ENCODE measurements at places on chromosomes 1 and 21. TPM values are rescaled to one million over a fixed set of nuclear protein-coding genes. Genes with fewer than 3 reads are reported as not detected.
A peak's percentile ranks its signal among the peaks of the same experiment; 100 is the strongest.

- H3K4me3 ChIP-seq = no peak overlapping the region
- no peak overlapping the region for H3K27ac ChIP-seq
- H3K4me1 ChIP-seq = no peaks in the 10 kb centered on the region
Observed at GRCh38 chr1:245825128-245825901, 670.5 kb downstream of the KIF26B start.

- peak overlapping the region; percentile 8 for H3K4me3 ChIP-seq
- no peaks in the 10 kb centered on the region for H3K27me3 ChIP-seq
- peaks cover 34% of the 10 kb centered on the region for H3K4me1 ChIP-seq
- peaks cover 5% of the 10 kb centered on the region for H3K36me3 ChIP-seq
Observed at GRCh38 chr1:19391596-19391981, 79.5 kb downstream of the SLC66A1 start.

- no peak for DNase-seq
- H3K4me1 ChIP-seq = peaks cover 8% of the 10 kb centered on the region
- no peaks in the 10 kb centered on the region for H3K36me3 ChIP-seq
- H3K27ac ChIP-seq = no peak overlapping the region
- no peaks in the 10 kb centered on the region for H3K27me3 ChIP-seq
- H3K4me3 ChIP-seq = no peak overlapping the region
Observed at GRCh38 chr1:160048335-160048734, 16.5 kb upstream of the PIGM start.

- no peak within 1 kb of the TSS for H3K27ac ChIP-seq
- peaks cover 18% of the 10 kb centered on the region for H3K36me3 ChIP-seq
- H3K4me1 ChIP-seq = peaks cover 9% of the 10 kb centered on the region
- peaks cover 5% of the 10 kb centered on the region for H3K27me3 ChIP-seq
- H3K4me3 ChIP-seq = peak within 1 kb of the TSS; percentile 61
Observed at GRCh38 chr1:39491146-39491921, at the start of gene BMP8A. Gene BMP8A, plus strand, starts transcription at chr1:39491636. Its CDS starts 356 bp downstream, at chr1:39491992.

DNA sequence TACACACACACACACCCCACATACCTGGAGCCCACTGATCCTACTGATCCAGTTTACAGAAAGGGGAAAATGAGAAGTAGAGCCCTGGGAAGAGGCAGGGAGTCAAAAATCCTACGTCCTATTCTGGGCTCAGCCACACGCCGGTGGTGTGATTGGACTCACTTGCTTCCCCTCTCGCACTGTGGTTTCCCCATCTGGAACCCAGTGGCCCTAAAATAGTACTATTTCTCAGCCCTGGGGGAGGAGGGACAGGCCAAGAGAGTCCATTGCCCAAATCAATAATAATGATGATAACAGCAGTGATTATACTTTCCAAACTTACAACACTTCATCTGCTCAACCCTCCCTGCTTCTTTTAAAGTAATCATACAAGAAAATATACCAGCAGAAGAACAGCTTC lies 2.9 kb upstream of the PIGR start:
- H3K4me3 ChIP-seq = no peak overlapping the region
- H3K36me3 ChIP-seq = no peaks in the 10 kb centered on the region
- H3K27ac ChIP-seq = no peak overlapping the region
- no peak for DNase-seq

- H3K4me3 ChIP-seq = no peak overlapping the region
- no peak overlapping the region for H3K27ac ChIP-seq
- H3K27me3 ChIP-seq = no peaks in the 10 kb centered on the region
- no peaks in the 10 kb centered on the region for H3K36me3 ChIP-seq
- DNase-seq = peak; percentile 46
- peaks cover 3% of the 10 kb centered on the region for H3K4me1 ChIP-seq
Observed at GRCh38 chr1:9169601-9170137, 40.8 kb upstream of the GPR157 start.

DNA sequence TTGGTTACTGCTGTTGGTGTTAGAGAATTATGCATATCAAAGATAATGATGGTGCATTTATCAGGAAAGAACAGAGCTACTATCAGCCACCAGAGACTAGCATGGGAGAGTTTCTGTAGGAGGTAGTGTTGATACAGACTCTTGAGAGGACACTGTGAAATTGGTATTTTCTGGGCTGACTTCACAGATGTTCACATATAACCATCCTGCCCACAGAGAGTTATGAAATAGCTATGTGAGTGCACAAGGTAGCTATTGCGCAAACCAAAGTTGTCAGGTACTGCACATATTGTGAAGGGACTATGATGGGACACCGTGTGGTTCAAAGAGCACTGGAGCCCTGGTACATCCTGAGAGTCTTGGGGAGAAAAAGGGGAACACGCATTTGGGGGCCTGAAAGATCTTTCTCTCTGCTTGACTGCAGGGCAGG lies 1.4 kb upstream of the TLCD4 start:
- no peaks in the 10 kb centered on the region for H3K27me3 ChIP-seq
- H3K36me3 ChIP-seq = no peaks in the 10 kb centered on the region
- H3K4me1 ChIP-seq = peaks cover 5% of the 10 kb centered on the region
- peak; percentile 37 for DNase-seq

DNA sequence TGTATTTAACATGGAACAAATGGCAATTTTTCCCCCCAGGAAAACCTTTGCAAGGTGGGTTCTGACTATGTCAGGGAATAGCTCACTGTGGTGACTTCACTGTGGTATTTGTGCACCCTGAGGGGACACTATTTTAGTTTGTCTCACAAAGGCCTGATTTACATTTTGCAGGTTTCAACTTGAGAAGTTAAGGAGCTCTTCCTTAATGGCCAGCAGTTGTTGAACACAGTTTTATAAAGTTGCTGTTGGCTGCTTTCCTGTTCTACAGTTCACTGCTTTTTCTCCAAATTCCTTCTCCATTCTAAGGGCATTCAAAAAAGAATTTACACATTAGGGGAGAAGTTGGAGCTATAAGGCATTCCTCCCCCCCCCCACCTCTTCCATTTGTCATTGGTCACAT lies 4.6 kb downstream of the LAMC1 start:
- DNase-seq = no peak
- peaks cover 30% of the 10 kb centered on the region for H3K4me1 ChIP-seq
- peaks cover 6% of the 10 kb centered on the region for H3K27me3 ChIP-seq
- H3K4me3 ChIP-seq = no peak overlapping the region
- no peaks in the 10 kb centered on the region for H3K36me3 ChIP-seq

DNA sequence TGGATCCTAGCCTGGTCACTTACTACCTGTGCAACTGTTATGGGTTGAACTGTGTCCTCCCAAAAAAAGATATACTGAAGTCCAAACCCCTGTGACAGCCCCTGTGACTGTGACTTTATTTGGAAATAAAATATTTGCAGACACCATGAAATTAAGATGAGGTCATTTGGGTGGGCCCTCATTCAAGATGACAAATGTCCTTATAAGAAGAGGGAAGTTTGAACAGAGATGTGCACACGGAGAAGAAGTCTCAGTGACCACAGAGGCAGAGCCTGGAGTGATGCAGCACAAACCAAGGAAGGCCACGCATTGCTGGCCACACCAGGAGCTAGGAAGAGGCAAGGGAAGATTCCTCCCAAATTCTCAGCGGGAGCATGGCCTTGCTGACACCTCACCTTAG lies 249.7 kb upstream of the RUNX1 start:
- H3K36me3 ChIP-seq = no peaks in the 10 kb centered on the region
- no peaks in the 10 kb centered on the region for H3K4me1 ChIP-seq
- H3K4me3 ChIP-seq = no peak overlapping the region

DNA sequence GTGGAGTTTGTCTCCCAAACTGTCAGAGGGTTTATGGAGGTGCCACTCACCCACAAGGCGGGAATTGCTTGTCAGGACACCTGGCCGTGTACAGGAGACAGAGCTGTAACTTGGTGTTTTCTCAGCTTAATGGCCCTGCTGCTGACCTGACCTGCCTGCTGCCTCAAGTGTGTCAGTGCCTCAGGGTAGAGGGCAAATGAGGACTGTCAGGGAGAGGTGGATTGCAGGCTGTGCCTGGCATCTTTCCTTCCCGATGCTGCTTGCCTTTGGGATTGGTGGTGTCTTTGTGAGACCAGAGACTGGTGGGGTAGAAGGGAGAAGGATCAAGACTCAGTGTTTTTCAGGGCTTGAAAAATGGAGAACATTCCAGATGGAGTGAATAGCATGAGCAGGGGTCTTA lies 31.4 kb downstream of the TMEM53 start:
- no peaks in the 10 kb centered on the region for H3K27me3 ChIP-seq
- no peak overlapping the region for H3K4me3 ChIP-seq
- H3K36me3 ChIP-seq = peaks cover 27% of the 10 kb centered on the region
- no peak for DNase-seq
- H3K27ac ChIP-seq = no peak overlapping the region

- DNase-seq = no peak
- H3K27ac ChIP-seq = no peak overlapping the region
- H3K4me3 ChIP-seq = no peak overlapping the region
- H3K27me3 ChIP-seq = no peaks in the 10 kb centered on the region
- H3K36me3 ChIP-seq = no peaks in the 10 kb centered on the region
Observed at GRCh38 chr1:237685551-237685950, 205.2 kb downstream of the ZP4 start.

GRCh38 chr1:224903955-224904354 lies 25.5 kb upstream of the DNAH14 start:
- H3K4me3 ChIP-seq = no peak overlapping the region
- DNase-seq = no peak
- H3K36me3 ChIP-seq = no peaks in the 10 kb centered on the region
- H3K27me3 ChIP-seq = no peaks in the 10 kb centered on the region
- H3K4me1 ChIP-seq = no peaks in the 10 kb centered on the region

- no peaks in the 10 kb centered on the region for H3K36me3 ChIP-seq
- H3K27me3 ChIP-seq = no peaks in the 10 kb centered on the region
- no peaks in the 10 kb centered on the region for H3K4me1 ChIP-seq
Observed at GRCh38 chr21:28445141-28445830, 547.4 kb downstream of the LTN1 start.

DNA sequence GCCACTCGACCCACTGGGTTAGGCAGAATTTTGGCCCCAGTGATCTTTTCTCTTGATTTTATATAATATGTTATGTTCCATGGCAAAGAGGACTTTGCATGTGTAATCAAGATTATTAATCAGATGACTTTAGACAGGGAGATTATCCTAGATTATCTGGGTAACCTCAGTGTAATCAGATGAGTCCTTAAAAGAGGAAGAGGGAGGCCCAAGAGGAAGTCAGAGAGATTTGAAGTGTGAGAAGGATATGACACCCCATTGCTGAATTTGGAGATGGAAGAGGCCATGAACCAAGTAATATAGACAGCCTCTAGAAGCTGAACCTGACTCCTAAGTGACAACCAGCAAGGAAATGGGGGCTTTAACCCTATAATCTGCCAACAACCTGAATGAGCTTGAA lies 117.1 kb upstream of the CSF3R start:
- H3K4me1 ChIP-seq = no peaks in the 10 kb centered on the region
- no peaks in the 10 kb centered on the region for H3K36me3 ChIP-seq
- no peak overlapping the region for H3K4me3 ChIP-seq
- no peak overlapping the region for H3K27ac ChIP-seq
- H3K27me3 ChIP-seq = no peaks in the 10 kb centered on the region

GRCh38 chr1:186880982-186881381 lies 52.2 kb downstream of the PLA2G4A start:
- H3K27ac ChIP-seq = no peak overlapping the region
- DNase-seq = no peak
- no peaks in the 10 kb centered on the region for H3K27me3 ChIP-seq
- no peak overlapping the region for H3K4me3 ChIP-seq
- H3K4me1 ChIP-seq = no peaks in the 10 kb centered on the region
- no peaks in the 10 kb centered on the region for H3K36me3 ChIP-seq

DNA sequence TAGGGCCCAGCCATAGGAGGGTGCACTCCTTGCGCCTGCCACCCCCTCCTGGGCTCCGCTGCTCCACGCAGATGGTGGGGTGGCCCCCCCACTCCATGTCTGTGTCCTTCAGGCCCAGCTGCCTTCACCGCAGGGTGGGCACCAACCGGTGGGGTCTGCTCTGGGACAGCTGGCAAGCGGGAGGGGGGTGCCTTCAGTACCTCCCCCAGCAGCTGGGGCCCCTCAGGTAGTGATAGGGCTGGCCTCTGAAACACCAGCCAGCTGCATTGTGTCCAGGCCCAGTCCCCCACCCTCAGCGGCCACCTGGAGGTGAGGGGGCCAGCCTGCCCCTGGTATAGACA lies 360 bp downstream of the GJC2 start:
- H3K27me3 ChIP-seq = no peaks in the 10 kb centered on the region
- H3K4me3 ChIP-seq = peak overlapping the region; percentile 8
- DNase-seq = no peak
- H3K27ac ChIP-seq = peak overlapping the region; percentile 96
- peaks cover 70% of the 10 kb centered on the region for H3K4me1 ChIP-seq

The ACTN2 gene
- total RNA-seq = 11.5 TPM

The RASAL2 gene
- total RNA-seq = 24.7 TPM

The MTARC1 gene
- 10.0 TPM for total RNA-seq

The PTAFR gene
- 27.2 TPM for total RNA-seq
